ENCODE measurements at places on chromosomes 12 and 14.

- no peak for DNase-seq
Measured at GRCh38 chr14:53144244-53144643, 8.9 kb downstream of the DDHD1 start.

DNA sequence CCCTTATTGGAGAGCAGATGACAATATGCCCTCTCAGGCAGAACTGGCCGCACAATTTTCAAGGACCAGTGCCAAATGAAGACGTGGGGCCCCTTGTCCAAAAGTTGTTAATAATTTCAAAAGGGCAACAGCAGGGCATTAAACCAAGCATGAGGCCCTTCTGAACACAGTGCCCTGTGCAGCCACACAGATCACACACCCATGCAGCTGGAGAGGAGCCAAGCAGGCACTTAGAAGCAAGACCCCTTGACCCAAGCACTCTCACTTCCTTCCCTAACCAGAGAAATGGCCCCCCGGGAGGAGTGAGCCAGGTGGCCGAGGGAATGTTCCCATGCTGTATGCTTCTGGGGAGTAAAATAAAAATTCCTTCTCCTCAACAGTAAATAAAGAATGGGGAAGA lies 114.0 kb upstream of the TMPO start:
- DNase-seq, result no peak

DNA sequence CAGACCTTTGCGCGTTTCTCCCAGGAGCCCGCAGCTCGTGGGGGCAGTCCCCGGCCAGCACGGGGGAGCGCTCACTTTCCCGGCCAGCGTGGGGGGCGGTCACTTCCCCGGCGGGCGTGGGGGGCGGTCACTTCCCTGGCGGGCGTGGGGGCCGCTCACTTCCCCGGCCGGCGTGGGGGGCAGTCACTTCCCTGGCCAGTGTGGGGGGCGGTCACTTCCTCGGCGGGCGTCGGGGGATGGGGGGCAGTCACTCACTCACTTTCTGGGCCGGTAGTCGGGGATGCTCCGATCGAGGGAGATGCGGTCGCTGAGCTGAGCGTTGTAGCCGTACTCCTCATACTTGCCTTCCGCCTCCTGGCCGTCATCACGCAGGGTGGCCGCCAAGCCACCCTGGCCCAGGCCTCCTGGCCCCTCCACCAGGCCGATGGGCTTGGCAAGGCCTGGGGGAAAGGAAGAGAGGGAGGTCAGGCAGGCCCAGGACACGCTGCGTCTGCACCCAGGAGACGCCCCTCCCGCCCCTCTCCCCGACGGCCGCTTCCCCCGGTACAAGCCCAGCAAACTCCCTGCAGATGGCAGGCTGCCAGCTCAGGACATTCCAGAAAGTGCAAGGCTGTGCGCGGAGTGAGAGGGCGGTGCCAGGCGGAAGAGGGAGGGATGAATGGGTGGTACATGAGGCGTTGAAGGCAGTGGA lies 43.3 kb downstream of the GALNT9 start:
- DNase-seq, result peak; percentile 67

DNA sequence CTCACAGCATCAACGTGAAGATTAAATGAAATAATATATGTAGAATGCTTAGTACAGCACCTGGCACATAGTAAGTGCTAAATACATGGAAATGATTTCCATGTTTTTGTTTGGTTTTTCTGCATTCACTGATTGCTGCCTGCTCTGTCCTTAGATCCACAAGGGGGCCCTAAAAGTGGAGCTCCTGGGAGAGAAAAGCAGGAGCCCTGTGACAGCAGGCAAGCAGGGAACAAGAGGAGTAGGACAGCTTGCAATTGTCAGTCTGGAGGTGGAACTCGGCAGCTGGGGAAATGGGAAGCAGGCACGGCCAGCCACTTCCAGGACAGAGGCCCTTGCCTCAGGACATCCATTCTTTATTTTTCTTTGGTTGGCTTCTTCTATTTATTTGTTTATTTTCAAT lies 292.9 kb downstream of the BMP4 start:
- DNase-seq, result no peak

- no peak for DNase-seq
Measured at GRCh38 chr12:8886502-8887284, 27.6 kb upstream of the PHC1 start.

- DNase-seq, result no peak
Measured at GRCh38 chr12:5376591-5377207, 55.2 kb upstream of the NTF3 start.

DNA sequence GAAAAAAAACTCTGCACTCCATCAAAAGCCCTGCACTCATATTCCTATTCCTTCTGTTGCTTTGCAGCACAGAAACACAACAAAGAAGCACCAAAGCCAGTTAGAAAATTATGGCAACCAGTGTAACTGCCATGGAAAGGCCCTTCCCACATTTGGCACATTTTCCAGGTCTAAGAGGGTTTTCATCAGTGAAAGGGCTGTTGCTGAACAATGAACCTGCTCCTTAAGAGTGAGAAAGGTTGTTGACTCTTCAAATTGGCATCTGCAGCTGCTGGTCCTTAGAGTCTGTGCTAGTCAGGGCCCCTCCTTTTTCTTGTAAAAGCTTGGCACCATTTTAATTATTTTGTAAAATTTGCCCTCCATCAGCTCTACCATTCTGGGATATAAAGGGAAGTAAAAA lies 378.7 kb upstream of the KITLG start:
- no peak for DNase-seq

DNA sequence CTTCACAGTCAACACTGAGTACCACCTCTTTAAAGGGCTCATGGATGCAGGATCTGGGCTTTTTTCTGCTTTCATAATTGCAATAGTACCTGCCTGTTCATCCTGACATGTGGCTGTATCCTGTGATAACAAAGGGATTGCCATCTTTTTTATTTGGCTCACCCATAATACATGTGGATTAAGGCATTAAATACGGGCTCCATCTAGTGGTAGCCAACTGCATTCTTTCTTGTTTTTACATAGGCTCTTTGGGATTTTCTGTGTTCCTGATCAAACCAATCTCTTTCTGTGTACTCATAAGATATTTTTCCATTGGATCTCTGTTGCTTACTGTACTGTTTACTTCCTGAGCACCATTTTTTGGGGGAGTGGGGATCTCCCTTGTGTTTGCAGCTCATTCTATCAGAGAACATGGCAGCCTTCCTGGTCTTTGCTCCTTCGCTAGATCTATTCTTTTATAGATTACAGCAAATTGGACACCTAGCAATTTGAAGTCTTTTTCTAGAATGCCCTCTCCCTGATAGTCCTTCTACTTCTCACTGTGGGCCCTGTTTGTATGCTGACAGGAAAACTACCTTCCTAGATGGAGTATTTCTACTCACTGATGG lies 723.4 kb upstream of the MDGA2 start:
- peak; percentile 6 for DNase-seq

DNA sequence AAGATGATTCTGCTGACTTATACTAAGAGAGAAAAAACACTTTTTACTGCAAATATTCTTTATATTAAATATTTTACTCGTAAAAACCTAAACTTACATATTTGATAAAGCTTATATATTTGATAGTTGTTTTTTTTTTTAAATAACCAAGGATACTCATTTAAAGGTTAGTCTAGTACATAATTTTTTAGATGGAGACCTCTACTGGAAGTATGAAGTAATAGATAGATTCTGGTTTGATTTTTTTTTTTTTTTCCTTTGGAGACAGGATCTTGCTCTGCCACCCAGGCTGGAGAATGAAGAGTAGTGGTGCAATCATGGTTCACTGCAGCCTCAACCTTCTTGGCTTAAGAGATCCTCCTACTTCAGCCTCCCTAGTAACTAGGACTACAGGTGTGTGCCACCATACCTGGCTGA lies 16.4 kb downstream of the ARID2 start:
- peak; percentile 28 for DNase-seq

GRCh38 chr12:42275499-42275898 lies 37.5 kb upstream of the YAF2 start:
- no peak for DNase-seq

DNA sequence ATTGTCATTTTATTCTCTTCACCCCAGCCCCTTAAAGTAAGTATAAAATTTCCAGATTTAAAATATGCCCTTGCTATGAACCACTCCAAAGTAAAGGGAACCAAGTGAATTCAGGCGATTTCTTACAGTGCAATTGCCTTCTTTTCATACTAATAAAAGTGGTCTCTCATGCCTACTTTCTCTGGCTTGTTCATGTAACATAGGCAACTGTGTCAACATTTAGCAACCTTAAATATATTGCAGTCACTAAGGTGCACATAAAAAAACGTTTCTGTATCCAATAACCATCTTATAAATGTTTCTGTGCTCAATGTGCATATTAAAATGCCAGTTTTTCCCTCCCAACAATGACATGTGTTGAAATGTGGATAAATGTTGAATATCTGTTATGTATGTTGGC lies 271.6 kb upstream of the DCN start:
- no peak for DNase-seq
